Stimulated activated CD4-positive, alpha-beta T cell treated with anti-CD3 and anti-CD28 coated beads, Interleukin-4, amount 100 ng/mL, for 24 hours (primary cell): ENCODE measurements at places on chromosomes 3 and 15.

DNA sequence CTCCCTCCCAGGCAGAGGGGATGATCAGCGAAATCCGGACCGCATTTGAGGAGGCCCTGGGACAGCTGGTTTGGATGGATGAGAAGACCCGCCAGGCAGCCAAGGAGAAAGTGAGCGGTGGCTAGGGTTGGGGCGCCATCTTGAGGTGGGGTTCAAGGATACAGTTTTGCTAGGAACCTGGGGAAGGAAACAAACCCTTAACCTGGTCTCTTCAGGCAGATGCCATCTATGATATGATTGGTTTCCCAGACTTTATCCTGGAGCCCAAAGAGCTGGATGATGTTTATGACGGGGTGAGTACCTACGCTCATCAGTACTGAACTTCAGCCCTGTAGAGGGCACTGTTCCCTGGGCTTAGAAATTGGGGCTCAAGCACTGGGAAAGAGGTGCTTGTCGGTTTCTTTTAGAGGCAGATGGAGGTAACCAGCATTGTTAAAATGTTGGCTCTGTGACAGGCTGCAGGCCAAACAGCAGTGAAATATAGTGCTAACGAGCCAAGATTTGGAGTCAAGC lies 9.6 kb upstream of the PSMD2 start:
- peak; percentile 73 for DNase-seq

DNA sequence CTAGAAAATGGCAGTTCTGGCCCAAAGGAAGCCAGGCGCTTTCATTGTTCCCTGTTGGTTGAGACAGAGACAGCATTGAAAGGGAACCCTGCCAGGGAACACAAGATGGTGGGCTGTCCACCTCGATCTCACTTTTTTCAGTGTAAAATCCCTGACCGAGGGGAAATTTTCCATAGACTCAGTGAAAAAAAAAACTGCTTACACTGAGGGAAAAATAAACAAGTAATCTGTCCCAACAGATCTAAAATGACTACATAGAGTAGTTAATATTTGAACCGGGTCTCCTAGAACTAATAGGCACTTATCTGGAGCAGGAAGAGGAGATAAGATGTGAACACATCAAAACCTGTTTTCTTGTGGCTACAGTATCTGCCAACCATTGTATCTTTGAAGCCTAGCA lies 763.4 kb upstream of the GOLIM4 start:
- DNase-seq, result no peak

DNA sequence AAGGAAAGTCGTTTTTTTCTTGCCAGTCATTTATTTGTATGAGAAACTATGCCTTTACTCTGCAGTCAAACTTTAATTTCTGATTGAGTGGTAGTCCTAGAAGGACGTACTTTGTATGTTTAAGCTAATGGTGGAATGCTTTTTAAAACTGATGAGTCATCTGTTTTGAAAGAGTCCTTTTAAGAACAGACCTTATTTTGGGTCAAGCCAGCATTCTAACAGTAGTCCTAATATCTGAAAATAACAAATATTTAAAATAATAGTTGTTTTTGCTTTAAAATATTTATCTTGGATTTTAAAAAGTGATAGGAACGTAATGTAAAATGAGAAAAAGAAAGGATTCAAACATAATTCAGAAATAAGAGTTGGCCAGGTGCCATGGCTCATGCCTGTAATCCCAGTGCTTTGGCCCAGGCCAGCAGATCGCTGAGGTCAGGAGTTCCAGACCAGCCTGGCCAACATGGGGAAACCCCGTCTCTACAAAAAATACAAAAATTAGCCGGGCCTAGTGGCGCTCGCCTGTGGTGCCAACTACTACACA lies 1.3 kb upstream of the LRRC58 start:
- DNase-seq, result no peak

DNA sequence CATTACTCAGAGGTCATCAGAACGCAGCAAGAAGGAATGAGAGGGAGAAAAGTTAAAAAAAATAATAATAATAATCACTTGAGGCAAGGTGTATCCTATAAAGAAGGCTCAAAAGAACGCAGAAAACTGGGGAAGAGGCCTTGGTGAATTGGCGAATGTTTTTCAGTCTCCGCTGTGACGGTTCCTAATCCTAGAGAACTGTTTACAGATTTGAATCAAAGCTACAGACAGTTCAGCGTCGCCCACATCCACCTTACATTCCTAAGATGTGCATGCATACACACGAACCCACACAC lies 634 bp downstream of the ZMAT3 start:
- DNase-seq, result no peak

DNA sequence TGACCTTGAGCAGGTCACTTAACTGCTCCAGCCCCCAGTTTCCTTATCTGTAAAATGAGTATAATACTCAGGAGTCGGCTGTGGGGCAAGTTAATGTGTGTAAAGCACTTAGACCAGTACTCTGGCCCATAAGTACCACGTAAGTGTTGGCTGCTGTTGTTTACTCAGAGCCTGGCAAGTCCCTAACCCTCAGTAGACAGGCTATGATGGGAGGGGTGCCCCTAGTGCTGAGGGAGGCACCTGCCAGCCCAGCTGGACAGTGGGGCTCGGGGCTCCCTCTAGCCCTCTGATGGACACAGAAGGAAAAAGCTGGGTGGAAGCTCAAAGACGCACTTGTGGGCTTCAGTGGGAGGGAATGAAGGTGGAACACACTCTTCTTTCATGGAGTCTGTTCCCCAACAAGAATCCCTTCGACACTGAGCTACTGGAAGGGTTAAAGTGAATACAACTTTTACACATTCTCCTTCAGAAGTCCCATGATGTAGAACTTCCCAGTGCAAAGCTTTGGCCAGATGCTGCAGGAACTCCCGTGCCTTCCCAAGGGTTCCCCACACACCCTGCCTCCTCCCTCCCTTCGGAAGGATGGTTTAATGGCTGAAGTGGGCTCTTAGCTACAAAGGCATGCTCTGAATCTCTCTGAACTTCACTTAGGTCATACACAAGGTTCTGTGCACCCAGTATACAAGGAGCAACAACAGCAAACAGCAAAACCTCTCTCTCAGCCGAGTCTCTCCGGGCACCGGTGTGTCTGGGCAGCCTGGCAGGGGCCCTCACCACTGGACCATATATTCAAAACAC lies 25.4 kb downstream of the TMEM44 start:
- DNase-seq, result no peak

DNA sequence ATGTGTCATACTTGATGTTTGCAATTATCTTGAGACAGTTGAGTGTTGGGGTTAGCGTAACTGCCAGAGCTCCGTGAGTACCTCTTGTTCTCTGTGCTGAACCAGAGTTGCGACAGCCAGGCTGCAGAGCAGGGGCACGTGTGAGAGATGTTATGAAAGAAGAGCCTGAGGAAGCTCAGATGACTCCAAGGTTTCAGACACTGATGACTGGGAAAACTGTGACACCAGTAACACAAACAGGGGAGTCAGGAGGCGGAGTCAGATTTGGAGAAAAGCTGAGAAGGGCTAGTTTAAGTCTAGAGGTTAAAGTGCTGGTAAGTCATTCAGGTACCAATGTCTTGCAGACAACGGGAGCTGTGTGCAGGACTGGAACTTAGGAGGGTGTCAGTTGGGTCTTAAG lies 45.0 kb downstream of the BLM start:
- no peak for DNase-seq

GRCh38 chr3:29486096-29486495 lies 205.2 kb downstream of the RBMS3 start:
- no peak for DNase-seq

GRCh38 chr3:184580376-184580775 lies 18.8 kb downstream of the EPHB3 start:
- no peak for DNase-seq

DNA sequence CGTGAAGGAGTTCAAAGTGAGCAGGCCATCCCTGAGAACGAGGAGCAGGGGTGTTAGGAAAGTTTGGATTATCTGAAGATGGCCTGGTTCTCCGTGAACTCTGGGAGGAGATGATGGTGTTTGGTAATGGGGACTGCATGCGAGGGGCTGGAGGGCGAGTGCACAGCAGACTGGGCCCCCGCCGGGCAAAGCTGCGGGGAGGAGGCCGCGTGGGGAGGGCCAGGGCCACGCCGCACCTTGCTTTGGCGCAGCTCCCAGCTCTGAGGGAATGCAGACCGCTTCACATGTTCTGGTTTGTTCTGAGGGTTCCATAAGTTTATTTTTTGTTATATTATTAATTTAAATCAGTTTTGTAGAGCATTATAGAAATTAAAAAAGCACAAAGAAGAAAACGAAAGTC lies 22.2 kb downstream of the SLC6A1 start:
- no peak for DNase-seq

- DNase-seq, result no peak
These were observed 73.2 kb upstream of the SNRPA1 start for GRCh38 chr15:101368086-101368780.

GRCh38 chr3:135878501-135878900 lies 87.0 kb upstream of the PPP2R3A start:
- no peak for DNase-seq

- DNase-seq, result no peak
These were observed 2.8 kb downstream of the SEMA4B start for GRCh38 chr15:90203922-90204321.

DNA sequence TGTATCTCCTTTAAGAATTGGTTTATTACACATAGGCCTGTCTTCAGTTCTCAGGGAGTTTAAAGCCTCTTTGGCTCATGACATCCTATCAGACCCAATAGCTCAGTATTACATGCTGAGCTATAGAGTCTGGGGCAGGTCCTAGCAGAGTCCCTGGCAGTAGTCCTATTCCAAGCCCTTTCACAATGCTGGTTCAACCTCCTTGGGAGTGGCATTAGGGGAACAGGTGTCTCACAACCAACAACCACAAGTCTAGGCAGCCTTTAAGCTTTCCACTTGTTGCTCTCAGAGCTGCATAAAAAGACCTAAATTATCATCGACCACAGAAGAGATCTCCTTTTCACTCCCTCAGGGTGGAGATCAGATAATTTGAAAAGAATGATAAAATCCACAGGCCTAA lies 22.8 kb upstream of the C2CD4B start:
- no peak for DNase-seq

DNA sequence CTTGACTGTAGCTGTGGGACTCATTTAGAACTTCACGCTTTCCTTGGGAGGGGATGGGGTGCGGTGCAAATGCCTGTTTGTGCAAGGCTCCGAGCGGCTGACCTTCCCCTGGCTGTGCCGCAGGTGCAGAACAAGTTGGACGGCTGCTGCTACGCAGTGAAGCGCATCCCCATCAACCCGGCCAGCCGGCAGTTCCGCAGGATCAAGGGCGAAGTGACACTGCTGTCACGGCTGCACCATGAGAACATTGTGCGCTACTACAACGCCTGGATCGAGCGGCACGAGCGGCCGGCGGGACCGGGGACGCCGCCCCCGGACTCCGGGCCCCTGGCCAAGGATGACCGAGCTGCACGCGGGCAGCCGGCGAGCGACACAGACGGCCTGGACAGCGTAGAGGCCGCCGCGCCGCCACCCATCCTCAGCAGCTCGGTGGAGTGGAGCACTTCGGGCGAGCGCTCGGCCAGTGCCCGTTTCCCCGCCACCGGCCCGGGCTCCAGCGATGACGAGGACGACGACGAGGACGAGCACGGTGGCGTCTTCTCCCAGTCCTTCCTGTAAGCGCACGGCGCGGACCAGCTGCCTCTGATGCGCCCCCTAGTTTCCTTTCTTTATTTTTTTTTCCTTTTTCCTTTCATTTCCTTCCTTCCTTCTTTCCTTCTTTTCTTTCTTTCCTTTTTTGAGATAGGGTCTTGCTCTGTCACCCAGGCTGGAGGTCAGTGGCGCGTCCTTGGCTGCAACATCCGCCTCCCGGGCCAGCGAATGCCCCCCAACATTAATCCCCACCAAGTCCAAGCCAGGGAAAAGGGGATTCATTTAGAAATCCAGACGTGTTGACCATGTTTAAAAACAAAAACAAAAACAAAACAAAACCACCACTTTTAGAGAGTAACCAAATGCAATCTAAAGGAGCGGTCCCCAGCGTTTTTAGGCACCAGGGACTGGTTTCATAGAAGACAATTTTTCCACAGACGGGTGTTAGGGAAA lies 42.7 kb downstream of the EIF2AK4 start:
- DNase-seq, result no peak

- no peak for DNase-seq
These were observed 90.1 kb upstream of the RGMA start for GRCh38 chr15:93179072-93179471.

DNA sequence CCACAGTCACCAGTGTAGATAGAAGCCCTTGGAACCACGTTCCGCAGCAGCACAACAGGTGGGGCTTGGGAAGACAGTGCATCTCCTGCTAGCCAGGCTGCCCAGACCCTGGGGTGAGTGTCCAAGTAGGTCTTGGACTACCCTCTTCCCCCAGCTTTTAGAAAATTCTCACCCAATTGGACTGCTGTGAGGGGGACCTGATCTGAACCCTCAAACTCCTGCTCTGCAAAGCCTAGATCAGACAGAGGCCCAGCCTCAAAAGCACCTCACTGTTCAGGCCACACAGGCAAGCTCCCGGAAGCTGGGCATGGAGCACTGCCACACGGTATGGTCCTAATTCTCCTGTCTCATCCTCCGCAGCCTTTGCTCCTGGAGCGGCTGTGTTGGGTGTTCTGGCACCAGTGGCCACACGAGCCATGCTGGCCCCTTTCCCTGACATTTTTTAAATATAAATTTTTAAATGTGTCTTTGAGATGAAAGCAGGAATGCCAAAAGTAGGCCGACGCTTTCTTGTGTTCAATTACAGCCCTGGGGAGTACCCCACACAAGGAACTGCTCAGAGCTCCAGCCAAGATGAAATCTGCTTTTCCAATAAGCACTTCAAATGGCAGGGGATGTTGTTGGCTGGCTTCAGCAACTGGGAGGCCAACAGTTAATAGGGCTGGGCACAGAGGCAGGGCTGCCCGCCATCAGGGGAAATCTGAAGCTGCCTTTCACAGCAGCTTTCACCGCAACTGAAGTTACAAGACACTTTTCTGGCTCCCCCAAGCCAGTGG lies 40.9 kb downstream of the CPN2 start:
- no peak for DNase-seq

- no peak for DNase-seq
These were observed 23.9 kb downstream of the AKAP13 start for GRCh38 chr15:85404176-85404917.

GRCh38 chr15:68885070-68885469 lies 45.3 kb upstream of the SPESP1 start:
- no peak for DNase-seq

DNA sequence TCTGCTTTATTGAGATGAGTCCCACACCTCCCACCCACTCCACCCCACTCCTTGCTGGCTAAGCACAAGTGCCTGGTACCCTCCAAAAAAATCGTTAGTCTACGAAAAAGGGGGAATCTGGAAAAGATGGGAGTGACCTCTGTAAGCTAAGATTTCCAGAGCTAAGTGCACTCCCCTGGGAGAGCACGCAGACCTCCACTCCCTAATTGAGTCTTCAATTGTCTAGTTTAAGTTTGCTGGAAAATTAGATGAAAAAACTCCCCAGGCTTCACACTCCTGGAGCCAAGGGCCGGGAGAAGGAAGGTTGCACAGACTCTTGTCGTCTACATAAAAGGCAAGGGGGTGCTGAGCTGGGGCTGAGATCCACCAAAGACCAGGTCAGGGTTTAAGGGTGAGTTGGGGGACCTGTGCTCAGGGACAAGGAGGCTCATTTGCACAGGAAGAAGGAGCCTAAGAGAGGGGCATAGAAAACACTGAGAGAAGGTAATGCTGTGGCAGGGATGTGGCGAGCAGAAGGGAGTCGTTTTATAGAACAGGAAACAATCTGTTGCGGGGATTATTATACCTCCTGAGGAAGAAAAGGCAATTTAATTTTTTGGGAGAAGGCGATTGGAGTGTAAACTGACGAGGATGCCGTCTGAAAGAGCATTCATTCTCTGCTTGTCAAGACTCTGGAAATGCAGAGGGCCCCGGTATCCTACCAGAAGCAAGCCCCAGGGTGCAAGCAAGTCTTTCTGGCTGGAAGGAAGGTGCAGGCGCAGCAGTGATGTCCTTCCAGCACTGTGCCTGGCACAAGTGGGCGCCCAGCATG lies 126.5 kb upstream of the DLG1 start:
- DNase-seq, result no peak

- no peak for DNase-seq
These were observed 65.2 kb downstream of the TRAT1 start for GRCh38 chr3:108887777-108888176.
